Hepatocyte (in vitro differentiated cells): ENCODE measurements at places on chromosomes 3 and 15.

GRCh38 chr15:37360724-37361123 is 260.4 kb upstream of the MEIS2 start:
- no peak for DNase-seq
- H3K27ac ChIP-seq, result no peak overlapping the region

DNA sequence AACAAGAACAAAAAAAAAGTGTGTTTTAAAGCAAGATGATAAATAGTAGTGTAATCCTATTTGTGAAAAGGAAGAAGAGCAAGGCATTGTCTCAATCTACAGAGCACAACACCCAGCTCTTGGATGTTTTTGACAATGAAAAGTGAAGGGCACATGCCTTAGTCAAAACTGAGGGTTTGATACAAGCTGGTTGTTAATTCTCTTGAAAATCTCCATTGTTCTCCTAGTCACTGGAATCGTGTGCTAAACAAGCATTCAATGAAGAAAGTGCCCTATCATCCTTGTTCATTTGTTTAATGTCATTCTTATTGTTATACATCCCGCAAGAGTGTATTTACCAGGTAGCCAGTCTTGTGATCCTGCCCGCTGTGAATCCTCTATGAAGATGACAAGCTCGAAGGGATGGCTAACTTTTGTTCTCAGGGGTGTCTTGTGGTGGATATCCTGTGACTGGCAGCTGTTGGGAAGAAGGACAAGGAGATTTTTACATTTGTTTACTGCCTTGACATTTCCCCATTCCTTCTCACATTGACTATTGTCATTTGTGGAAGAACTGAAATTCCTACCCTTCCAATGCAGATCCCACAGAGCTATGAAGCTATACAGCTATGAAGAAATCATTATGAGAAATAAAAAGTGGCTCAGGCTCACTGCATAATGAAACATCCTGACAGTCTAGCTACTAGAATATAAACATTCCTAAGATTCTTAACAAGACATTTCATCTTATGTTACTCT is 175.9 kb downstream of the VGLL3 start:
- H3K4me3 ChIP-seq, result no peak overlapping the region
- no peak for DNase-seq
- H3K4me1 ChIP-seq, result no peaks in the 10 kb centered on the region
- no peak overlapping the region for H3K27ac ChIP-seq

GRCh38 chr3:116947809-116948208 is 238.2 kb downstream of the TUSC7 start:
- H3K4me1 ChIP-seq, result no peaks in the 10 kb centered on the region
- DNase-seq, result no peak
- no peak overlapping the region for H3K27ac ChIP-seq
- no peaks in the 10 kb centered on the region for H3K36me3 ChIP-seq
- H3K27me3 ChIP-seq, result no peaks in the 10 kb centered on the region

GRCh38 chr3:59128685-59129084 is 78.9 kb upstream of the CFAP20DC start:
- H3K4me1 ChIP-seq, result peaks cover 5% of the 10 kb centered on the region
- H3K36me3 ChIP-seq, result no peaks in the 10 kb centered on the region
- H3K27me3 ChIP-seq, result no peaks in the 10 kb centered on the region
- no peak for DNase-seq
- H3K27ac ChIP-seq, result no peak overlapping the region
- no peak overlapping the region for H3K4me3 ChIP-seq

GRCh38 chr15:99076555-99077308 is 28.1 kb upstream of the SYNM start:
- H3K4me1 ChIP-seq, result no peaks in the 10 kb centered on the region
- peak overlapping the region; percentile 25 for H3K4me3 ChIP-seq
- H3K36me3 ChIP-seq, result no peaks in the 10 kb centered on the region
- DNase-seq, result peak; percentile 82

- H3K4me3 ChIP-seq, result no peak overlapping the region
- peak; percentile 35 for DNase-seq
- peaks cover 12% of the 10 kb centered on the region for H3K27me3 ChIP-seq
- no peak overlapping the region for H3K27ac ChIP-seq
- no peaks in the 10 kb centered on the region for H3K36me3 ChIP-seq
Measured at GRCh38 chr3:135456108-135456790, 509.3 kb upstream of the PPP2R3A start.

GRCh38 chr3:53680028-53680427 is 166.2 kb downstream of the CHDH start:
- H3K36me3 ChIP-seq, result no peaks in the 10 kb centered on the region
- H3K27me3 ChIP-seq, result no peaks in the 10 kb centered on the region
- peak; percentile 69 for DNase-seq
- H3K27ac ChIP-seq, result no peak overlapping the region

DNA sequence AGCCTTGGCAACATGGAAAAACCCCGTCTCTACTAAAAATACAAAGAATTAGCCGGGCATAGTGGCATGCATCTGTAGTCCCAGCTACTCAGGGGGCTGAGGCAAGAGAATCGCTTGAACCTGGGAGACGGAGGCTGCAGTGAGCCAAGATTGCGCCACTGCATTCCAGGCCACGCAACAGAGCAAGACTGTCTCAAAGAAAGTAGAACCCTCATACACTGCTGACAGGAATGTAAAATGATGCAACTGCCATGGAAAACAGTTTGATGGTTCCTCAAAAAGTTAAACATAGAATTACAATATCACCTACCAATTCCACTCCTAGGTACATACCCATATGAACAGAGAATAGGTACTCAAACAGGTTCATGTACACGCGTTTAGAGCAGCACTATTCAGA is 158.9 kb downstream of the TBC1D5 start:
- H3K36me3 ChIP-seq, result no peaks in the 10 kb centered on the region
- no peak for DNase-seq
- no peaks in the 10 kb centered on the region for H3K27me3 ChIP-seq
- H3K4me1 ChIP-seq, result no peaks in the 10 kb centered on the region
